B cell (primary cell): ENCODE measurements at places on chromosomes 5 and 9. TPM values are rescaled to one million over a fixed set of nuclear protein-coding genes. Genes with fewer than 3 reads are reported as not detected.
A peak's percentile ranks its signal among the peaks of the same experiment; 100 is the strongest.

The TAL2 gene
- total RNA-seq: 6.7 and 7.0 TPM in 2 replicates

The PJA2 gene
- total RNA-seq: 90.4 and 92.7 TPM in 2 replicates

The ACTBL2 gene
- not detected in 2 replicates for total RNA-seq

The AGTPBP1 gene
- total RNA-seq: 33.1 and 35.4 TPM in 2 replicates

The NKD2 gene
- total RNA-seq: 0.34 TPM in 1 of 2 replicates, not detected in the other

The ATP10B gene
- total RNA-seq: not detected in 2 replicates

The PTAR1 gene
- total RNA-seq: 72.1 and 82.7 TPM in 2 replicates

The ZNF79 gene
- 16.1 and 17.7 TPM in 2 replicates for total RNA-seq

The MPDZ gene
- total RNA-seq: not detected in 2 replicates

The MOB3B gene
- 7.3 and 7.6 TPM in 2 replicates for total RNA-seq

The TMEM141 gene
- total RNA-seq: 35.7 and 39.1 TPM in 2 replicates

The ANKRD31 gene
- total RNA-seq: 0.10 TPM in 2 replicates

The GCNT1 gene
- 9.1 and 12.0 TPM in 2 replicates for total RNA-seq

- H3K36me3 ChIP-seq: no peaks in the 10 kb centered on the region
- H3K4me1 ChIP-seq: no peaks in the 10 kb centered on the region
- H3K27me3 ChIP-seq: no peaks in the 10 kb centered on the region
- DNase-seq: no peak
- no peak overlapping the region for H3K27ac ChIP-seq
Measured at GRCh38 chr5:151947931-151948608, 23.4 kb upstream of the GLRA1 start.

DNA sequence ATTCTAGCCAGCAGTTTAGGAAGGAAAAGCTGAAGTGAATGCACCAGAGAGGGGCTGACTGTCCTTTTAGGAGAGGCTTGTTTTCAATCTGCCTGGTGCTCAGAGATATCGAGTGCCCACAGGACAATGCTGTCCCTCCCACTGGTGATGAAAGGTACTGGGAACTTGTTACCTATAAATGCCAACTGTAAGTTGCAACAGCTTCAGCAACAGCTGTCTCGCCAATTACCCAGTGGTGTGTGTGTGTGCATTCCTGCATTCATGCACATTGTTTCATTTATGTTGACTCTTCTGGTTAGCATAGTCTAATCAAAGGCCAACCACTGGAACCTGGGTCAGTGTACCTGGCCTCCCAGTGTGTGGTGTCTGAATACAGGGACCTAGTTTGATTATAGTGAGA is 161.1 kb downstream of the CSNK1G3 start:
- H3K4me3 ChIP-seq: no peak overlapping the region
- H3K4me1 ChIP-seq: peaks cover 3% of the 10 kb centered on the region
- no peaks in the 10 kb centered on the region for H3K27me3 ChIP-seq
- DNase-seq: no peak

- H3K36me3 ChIP-seq: no peaks in the 10 kb centered on the region
- H3K4me3 ChIP-seq: no peak overlapping the region
- no peak for DNase-seq
- H3K4me1 ChIP-seq: no peaks in the 10 kb centered on the region
- H3K27me3 ChIP-seq: no peaks in the 10 kb centered on the region
Measured at GRCh38 chr9:124570942-124571666, 63.9 kb upstream of the NR5A1 start.

- H3K27me3 ChIP-seq: no peaks in the 10 kb centered on the region
- no peak overlapping the region for H3K4me3 ChIP-seq
- no peak overlapping the region for H3K27ac ChIP-seq
- no peak for DNase-seq
Measured at GRCh38 chr9:127485995-127486394, 34.7 kb downstream of the LRSAM1 start.

- H3K4me1 ChIP-seq: peaks cover 18% of the 10 kb centered on the region
- DNase-seq: peak; percentile 55
- no peaks in the 10 kb centered on the region for H3K36me3 ChIP-seq
- H3K27ac ChIP-seq: peak overlapping the region; percentile 56
- no peaks in the 10 kb centered on the region for H3K27me3 ChIP-seq
Measured at GRCh38 chr9:96136992-96137670, 164.8 kb downstream of the HSD17B3 start.

DNA sequence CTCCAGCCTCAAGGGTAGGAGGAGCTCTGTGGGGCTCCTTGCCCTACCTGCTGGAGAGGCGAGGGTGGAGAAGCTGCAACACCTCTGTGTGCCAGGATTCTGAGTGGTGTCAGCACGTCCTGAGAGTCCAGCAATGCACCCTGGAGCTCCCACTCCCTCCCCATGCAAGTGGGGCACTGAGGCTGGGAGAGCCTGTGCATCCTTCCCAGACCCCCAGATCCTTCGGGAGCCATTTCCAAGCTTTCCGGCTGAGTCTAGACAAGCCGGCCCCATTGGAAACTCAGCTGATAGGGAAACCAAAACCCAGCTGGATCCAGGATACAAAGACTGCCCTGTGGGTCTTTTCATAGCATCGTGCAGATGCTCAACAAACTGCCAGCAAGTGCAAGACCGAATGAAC is 1.8 kb downstream of the FAM163B start:
- H3K27me3 ChIP-seq: no peaks in the 10 kb centered on the region
- no peak overlapping the region for H3K4me3 ChIP-seq
- no peaks in the 10 kb centered on the region for H3K4me1 ChIP-seq
- no peak overlapping the region for H3K27ac ChIP-seq
- no peak for DNase-seq

DNA sequence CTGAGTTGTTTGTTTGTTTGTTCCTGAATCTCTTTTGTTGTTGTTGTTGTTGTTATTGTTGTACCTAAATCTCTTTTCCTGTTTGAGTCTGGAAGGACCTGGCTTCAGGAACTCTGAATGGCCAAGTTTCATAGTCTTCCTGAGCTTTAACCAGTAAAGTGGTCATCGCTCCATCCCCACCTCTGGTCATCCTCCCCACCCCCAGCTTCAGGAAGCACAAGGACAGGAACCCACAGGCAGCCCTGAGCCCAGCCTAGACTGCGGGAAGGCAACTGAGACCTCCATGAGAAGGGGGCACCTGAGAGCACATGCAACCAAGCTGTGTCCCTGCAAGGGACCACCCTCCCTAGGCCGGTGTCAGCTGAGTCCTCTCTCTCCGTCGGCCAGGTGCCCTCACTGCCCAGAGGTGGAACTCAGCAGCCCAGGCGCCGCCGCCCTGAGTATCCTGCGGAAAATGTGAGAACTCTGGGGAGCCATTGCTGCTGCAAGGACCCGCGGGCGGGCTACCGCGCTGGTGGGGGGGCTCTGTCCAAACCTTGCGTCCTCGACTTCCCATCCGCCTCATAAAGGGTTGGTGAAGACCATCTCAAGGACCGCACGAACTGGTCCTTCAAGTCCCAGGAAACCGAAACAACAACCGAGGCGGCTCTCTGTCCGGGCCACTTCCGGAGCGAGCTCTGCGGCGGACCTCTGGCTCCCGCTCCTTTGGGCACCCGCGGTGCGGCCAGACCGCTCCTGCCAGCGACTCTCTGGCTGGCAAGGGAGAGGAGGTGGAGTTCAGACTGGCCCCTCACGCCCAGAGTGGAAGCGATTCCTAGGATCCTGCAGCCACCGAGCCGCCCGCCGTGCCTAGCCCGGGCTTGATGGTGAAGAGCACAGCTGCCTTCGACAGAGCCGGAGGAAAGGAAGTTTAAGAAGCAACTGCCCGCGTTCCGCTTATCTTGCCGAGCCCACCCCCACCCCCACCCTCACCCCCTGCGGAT is 4.2 kb downstream of the BARX1 start:
- H3K36me3 ChIP-seq: no peaks in the 10 kb centered on the region
- peak overlapping the region; percentile 45 for H3K4me3 ChIP-seq
- no peak overlapping the region for H3K27ac ChIP-seq
- peak; percentile 50 for DNase-seq

GRCh38 chr5:173468821-173469251 is 140.6 kb upstream of the STC2 start:
- H3K4me3 ChIP-seq: no peak overlapping the region
- no peaks in the 10 kb centered on the region for H3K36me3 ChIP-seq
- no peaks in the 10 kb centered on the region for H3K4me1 ChIP-seq
- no peak for DNase-seq
- no peak overlapping the region for H3K27ac ChIP-seq

- DNase-seq: no peak
- peaks cover 2% of the 10 kb centered on the region for H3K36me3 ChIP-seq
- peaks cover 12% of the 10 kb centered on the region for H3K4me1 ChIP-seq
- H3K27me3 ChIP-seq: no peaks in the 10 kb centered on the region
- no peak overlapping the region for H3K27ac ChIP-seq
- no peak overlapping the region for H3K4me3 ChIP-seq
Measured at GRCh38 chr5:54533541-54534190, 16.1 kb downstream of the SNX18 start.

GRCh38 chr9:87498811-87499360 is 1.2 kb downstream of the DAPK1 start:
- H3K27me3 ChIP-seq: peaks cover 26% of the 10 kb centered on the region
- no peak for DNase-seq
- H3K4me3 ChIP-seq: peak overlapping the region; percentile 25
- H3K27ac ChIP-seq: no peak overlapping the region
- no peaks in the 10 kb centered on the region for H3K36me3 ChIP-seq

- no peak for DNase-seq
- peaks cover 4% of the 10 kb centered on the region for H3K4me1 ChIP-seq
- no peak overlapping the region for H3K4me3 ChIP-seq
- H3K27ac ChIP-seq: no peak overlapping the region
Measured at GRCh38 chr5:174315471-174315870, 270.0 kb downstream of the NSG2 start.

DNA sequence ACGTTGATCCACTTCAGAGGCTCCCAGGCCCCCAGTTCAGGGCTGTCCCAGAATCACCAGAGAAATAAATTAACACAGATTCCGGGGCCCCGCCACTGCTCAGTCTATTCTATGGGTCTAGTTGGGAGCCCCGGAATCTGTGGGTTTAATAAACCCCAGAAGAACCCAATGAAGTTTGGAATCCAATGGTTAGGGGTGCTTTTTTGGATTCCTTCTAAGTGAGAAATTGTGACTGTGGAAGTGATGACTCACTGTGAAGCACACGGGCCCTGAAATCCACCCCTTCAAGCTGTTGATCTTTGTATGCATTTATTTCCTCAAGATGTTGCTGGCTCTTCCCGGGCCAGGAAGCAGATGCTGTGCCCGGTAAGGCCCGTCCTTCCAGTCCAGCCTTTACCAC is 57.3 kb upstream of the SLC28A3 start:
- no peak overlapping the region for H3K27ac ChIP-seq
- H3K27me3 ChIP-seq: no peaks in the 10 kb centered on the region
- no peaks in the 10 kb centered on the region for H3K4me1 ChIP-seq
- H3K36me3 ChIP-seq: no peaks in the 10 kb centered on the region
- H3K4me3 ChIP-seq: no peak overlapping the region

DNA sequence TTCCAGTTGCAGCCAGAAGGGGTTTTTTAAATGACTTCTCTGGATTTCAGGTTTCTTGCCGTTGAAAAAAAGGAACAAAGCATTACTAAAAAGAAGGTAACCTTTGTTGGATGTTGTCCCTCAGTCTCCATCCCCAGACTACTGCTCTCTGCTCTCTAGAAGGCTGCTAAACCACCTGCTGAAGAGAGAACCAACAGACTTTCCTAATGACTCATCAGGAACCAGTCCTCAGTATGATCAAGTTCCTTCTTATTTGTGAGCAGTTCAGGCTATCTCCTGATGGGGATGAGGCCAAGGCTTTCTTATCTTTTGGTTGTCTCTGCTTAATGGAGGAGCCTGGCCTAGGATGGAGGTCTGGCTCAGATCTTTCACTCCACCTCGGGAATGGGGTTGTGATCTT is 4.1 kb downstream of the KIF4B start:
- H3K27me3 ChIP-seq: no peaks in the 10 kb centered on the region
- H3K4me3 ChIP-seq: no peak overlapping the region
- no peaks in the 10 kb centered on the region for H3K36me3 ChIP-seq
- no peak overlapping the region for H3K27ac ChIP-seq
- DNase-seq: no peak

DNA sequence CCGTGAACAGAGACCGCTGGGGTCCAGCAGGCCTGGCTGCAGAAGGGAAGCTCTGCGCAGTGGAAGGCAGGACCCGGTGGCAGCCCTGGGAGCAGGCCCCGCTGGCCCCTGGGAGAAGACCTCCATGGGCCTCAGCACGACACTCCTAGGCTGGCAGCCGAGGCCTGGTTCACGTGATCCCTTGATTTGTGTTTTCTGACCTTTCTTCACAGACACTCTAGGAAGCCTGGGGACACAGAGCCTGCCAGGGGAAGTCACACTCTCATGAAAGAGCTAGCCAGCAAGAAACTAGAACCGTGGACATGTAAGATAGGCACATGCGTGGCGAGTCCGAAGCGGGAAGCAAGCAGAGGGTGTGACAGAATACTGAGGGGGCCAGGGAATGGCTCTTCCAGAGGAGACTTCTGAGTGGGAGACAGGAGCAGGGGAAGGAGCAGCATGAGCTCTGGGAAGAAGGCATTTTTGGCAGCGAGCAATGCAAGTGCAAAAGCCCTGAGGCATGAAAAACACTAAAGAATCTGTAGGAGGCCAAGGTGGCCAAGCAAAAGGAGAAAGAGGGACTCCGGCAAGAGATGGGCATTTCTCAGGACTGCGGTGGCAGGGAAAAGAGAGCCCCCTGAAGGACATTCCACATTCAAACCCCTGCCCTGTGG is 26.6 kb upstream of the IL17B start:
- DNase-seq: no peak
- H3K36me3 ChIP-seq: no peaks in the 10 kb centered on the region
- no peaks in the 10 kb centered on the region for H3K27me3 ChIP-seq
- no peak overlapping the region for H3K4me3 ChIP-seq

DNA sequence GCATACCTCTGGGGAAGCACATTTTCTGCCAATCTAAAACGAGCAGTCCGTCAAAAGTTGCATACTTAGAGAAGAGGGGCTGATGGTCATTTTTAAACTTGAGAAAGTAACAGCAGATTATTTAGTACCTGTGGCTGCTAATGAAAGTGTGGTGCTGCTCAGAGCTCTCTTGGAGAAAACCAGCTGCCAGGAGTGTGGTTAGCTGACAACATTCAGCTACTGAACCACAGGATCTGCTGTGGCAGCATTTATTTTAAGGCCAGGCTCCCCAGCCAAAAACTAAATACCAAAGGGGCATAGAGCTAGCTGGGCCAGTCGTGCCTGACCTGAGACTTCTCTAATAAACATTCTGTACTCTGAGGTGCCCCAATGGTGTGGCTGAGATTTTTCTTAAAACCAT is 203.6 kb downstream of the EDIL3 start:
- H3K4me3 ChIP-seq: no peak overlapping the region
- no peak for DNase-seq
- no peaks in the 10 kb centered on the region for H3K27me3 ChIP-seq
- H3K36me3 ChIP-seq: no peaks in the 10 kb centered on the region
- no peaks in the 10 kb centered on the region for H3K4me1 ChIP-seq
- no peak overlapping the region for H3K27ac ChIP-seq

DNA sequence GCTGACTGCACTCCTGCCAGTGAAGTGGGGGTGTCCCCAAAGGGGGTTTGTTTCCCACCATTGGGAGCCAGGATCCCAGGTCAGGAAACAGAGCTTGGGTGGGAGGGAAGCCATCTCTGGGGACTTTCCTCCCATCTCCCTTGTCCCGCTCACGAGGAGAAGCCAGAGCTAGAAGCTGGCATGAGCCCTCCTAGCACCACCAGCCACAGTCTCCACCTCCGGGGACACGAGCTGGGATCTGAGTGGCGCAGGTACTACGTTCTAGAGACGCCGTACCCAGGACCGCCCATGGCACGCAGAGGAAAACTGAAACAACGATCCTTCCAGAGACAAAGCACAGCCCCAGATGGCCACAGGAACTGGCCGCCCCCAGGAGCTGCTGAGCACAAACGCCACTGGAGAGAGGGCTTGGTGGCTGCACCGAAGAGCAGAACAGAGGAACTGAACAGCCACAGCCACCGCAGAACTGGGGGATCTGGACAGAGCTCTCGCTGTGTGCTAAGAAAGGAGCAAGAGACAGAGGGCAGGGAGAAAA is 29.8 kb downstream of the ADAMTS2 start:
- no peak for DNase-seq
- no peak overlapping the region for H3K27ac ChIP-seq
- H3K36me3 ChIP-seq: no peaks in the 10 kb centered on the region
- no peaks in the 10 kb centered on the region for H3K4me1 ChIP-seq
- no peaks in the 10 kb centered on the region for H3K27me3 ChIP-seq
